ENCODE measurements at places on chromosomes 13 and 19. TPM values are rescaled to one million over a fixed set of nuclear protein-coding genes. Genes with fewer than 3 reads are reported as not detected.

The CPB2 gene
- total RNA-seq, result not detected

The SPC24 gene
- total RNA-seq, result 92.6 TPM

The SLC25A41 gene
- total RNA-seq, result 0.18 TPM

The FXYD1 gene
- total RNA-seq, result 1.4 TPM

The CACNG6 gene
- not detected for total RNA-seq

Data from activated CD8-positive, alpha-beta T cell treated with anti-CD3 and anti-CD28 coated beads, Interleukin-2, amount 10 ng/mL, durations not matched to agents 7 days and 5 days (primary cell).